NT2/D1 (cell line): ENCODE measurements at places on chromosomes 13 and 19.
A peak's percentile ranks its signal among the peaks of the same experiment; 100 is the strongest.

- DNase-seq: no peak
Observed at GRCh38 chr19:34512254-34512822, 30.8 kb downstream of the WTIP start.

DNA sequence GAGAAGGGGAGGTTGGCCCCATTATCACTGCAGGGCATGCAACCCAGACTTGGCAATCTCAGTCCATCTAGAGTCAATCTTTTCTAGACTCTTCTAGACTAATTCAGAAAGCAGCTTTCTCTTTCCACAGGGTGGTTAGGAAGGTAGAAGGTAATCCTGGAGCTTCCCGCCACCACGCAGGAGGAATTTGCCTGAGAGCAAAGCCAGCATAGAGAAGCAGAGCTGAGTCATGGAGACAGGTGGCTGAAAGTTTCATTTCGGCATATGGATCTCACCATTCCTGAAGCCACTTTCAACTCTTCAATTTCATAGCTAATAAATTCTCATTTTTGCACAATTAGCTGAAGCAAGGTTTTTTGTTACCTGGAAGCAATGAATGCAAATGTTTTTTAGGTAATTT is 29.0 kb upstream of the FFAR2 start:
- no peak for DNase-seq

DNA sequence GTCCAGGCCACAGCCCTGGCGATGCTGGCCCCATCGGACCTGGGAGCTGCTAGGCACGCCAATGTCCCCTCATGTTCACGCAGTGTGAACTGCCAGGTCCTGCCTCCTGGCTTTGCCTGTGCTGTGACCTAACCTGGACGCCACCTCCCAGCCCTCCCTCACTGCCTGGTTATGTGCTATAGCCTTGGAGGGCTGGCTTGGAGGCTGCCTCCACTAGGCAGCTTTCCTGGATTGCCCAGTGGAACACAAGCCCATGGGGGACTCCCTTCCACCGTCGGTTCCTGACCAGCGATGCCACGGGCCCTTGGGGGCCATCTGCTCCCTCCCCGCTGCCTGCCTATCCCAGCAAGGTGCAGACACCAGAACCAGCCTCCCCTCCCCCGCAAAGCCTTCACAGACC is 15.2 kb upstream of the UQCR11 start:
- DNase-seq: no peak

GRCh38 chr19:1748115-1748872 is 5.0 kb upstream of the ONECUT3 start:
- no peak for DNase-seq

DNA sequence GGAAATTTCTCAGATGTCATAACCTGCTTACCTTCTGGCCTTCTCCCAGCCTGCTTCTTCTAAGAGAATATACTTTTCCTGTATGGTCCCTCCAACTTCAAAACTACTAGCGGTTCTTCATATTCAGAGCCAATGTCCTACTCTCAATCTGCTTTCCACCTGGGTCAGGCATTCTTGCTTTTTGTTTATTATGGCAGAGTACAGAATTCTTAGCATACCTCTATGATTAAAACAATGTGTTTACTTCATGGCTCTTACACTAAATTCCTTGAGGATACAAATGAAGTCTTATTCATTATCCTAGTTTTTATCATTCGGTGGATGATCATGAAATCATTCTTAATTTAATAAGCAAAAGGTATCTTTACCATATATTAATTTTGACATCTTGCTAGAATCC is 484.2 kb upstream of the SLITRK1 start:
- DNase-seq: no peak

GRCh38 chr19:5058521-5059212 is 89.8 kb downstream of the KDM4B start:
- no peak for DNase-seq

GRCh38 chr13:37381502-37381901 is 217.1 kb downstream of the POSTN start:
- DNase-seq: no peak

DNA sequence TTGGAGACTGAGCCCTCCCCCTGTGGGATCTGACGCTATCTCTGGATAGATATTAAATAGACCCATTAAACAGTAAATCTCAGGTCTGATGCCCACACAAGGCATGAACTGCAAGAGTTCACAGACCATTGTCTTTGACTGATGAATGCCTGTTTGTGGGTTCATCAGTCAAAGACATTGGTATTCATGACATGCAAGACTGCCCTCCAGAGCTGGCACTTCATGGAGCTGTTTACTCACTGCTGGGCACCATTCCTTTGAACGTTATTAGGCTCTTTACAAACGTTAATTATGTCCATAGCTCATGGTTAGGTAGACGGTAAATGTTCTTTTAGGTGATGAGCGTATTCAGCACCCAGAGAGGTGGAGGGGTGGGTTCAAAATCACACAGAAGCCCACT is 111.8 kb upstream of the PABPC3 start:
- no peak for DNase-seq

GRCh38 chr13:92355213-92355612 is 871.4 kb upstream of the GPC6 start:
- peak; percentile 23 for DNase-seq

DNA sequence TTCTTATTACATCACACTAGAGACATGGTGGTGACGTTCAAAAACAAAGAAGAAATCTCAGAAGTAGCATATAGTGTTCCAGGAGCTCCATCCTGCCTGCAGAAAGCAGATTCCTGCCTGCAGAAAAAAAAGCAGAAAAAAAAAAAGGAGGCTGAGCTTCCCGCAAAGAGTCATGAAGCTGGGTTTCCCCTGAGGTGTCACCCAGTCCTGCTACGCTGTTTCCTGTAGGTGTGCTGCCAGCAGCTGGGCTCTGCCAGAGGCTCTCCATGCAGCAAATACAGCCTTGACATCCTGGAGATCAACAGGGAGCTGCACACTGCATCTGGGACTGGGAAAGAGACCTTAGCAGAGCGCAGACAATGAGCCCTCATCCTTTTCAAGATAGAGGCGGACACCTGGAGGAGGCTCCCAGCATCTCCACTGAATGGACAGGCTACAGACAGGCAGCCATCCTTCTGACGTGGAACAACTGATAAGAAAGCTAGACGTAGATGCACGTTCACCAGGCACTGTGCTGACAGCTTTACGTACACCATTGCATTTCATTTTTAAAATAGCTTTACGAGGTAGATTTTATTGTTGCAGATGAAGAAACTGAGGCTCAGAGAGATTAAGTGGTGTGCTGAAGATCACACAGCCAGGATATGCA is 350.9 kb downstream of the FOXO1 start:
- DNase-seq: no peak

GRCh38 chr13:91401920-91402319 is 3.5 kb downstream of the GPC5 start:
- no peak for DNase-seq

DNA sequence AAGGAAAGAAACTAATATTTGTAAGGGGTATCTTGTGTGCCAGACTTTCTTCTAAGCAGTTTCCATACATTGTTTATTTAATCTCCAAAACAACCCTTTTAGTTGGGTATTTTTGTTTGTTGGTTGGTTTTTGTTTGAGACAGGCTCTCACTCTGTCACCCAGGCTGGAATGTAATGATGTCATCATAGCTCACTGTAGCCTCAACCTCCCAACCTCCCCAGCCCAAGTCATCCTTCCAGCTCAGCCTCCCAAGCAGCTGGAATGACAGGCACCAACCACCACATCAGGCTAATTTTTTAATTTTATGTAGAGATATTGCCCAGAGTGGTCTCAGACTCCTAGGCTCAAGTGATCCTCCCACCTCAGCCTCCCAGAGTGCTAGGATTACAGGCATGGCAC is 41.2 kb upstream of the LSM14A start:
- no peak for DNase-seq

GRCh38 chr19:12932392-12933286 is 872 bp downstream of the FARSA start:
- DNase-seq: no peak

DNA sequence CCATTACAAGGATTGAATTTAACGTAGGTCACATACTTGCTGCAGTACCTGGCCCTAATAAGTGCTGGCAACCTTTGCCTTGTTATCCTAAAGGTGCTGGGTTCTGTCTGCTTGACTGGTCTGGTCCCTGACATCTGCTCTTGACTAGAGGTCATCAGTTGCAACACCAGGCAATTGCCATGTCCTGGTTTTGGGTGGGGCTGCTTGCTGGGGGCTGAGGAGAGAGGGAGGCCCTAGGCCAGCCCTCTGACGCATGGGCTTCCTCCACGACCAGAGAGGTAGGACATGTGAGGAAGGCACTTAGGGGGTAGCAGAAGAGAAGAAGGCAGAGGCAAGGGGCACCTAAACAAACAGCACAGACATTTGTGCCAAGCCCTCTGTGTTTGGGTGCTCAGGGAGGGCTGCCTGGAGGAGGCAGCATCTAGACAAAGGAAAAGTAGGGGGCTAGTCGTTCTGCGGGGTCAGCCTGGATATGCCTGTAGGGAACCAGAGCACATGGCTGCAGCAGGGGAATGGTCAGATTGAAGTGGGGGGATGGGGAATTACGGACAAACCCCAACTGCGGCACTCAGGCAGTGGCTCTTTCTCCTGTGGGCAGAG is 21.7 kb downstream of the VSTM2B start:
- DNase-seq: no peak

DNA sequence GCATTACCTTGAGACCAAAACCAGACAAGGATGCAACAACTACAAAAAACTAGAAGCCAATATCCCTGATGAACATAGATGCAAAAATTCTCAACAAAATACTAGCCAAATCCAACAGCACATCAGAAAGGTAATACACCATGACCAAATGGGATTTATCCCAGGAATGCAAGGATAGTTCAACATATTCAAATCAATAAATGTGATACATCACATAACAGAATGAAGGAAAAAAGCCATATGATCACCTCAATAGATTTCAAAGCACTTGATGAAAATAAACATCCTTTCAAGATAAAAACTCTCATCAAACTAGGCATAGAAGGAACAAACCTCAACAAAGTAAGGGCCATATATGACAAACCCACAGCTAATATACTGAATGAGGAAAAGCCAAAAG is 10.2 kb upstream of the ZNF546 start:
- no peak for DNase-seq

GRCh38 chr19:13095393-13095784 is 7.3 kb downstream of the LYL1 start:
- DNase-seq: no peak

DNA sequence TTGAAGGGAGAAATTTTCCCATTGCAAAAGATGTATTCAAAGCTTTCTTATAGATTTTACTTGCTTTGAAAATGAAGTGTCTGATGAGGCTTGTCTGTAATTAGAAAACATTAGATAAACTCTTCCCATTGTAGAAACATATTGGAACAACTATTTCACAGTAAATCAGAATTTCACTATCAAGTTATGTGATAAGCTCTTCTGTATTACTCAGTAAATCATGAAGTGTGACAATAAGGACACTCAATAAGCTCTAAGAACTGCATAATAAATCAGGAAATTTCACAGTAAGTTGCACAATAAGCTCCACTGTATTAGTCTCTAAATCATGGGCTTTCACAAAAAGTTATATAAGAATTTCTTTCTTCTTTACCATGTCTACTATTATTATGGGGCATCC is 1546.6 kb downstream of the SLITRK5 start:
- no peak for DNase-seq

GRCh38 chr19:10927730-10928562 is 493 bp downstream of the YIPF2 start:
- no peak for DNase-seq

DNA sequence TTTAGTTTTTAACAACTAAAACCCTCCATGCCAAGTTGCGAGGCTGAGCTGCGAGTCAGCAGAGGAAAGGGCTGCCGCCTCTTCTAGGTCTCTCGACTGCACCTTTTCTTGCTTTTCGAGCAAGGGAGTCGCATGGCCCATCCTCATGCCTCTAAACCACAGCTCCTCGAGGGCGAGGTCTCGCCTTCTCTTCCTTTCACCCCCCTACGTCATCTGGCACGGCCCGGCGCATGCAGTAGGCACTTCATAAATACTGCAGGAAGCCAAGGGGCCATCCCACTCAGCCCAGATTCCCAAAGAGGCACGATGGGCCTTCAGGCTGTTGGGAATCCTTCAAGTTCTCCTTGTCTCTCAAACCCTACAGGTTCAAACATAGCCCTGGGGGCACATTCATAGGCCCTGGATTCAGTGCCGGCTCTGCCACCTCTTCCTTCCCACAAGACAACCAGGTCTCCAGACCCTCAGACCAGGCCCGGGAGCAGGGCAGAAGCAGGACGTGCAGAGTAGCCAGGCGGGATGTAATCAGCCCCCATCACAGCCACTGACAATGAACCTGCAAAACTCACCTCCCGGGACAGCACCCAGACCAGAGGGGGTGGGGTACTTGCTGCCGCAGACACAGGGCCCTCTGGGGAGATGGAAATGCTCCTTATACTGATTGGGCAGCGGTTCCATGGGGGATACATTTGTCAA is 41.7 kb downstream of the GGACT start:
- no peak for DNase-seq

DNA sequence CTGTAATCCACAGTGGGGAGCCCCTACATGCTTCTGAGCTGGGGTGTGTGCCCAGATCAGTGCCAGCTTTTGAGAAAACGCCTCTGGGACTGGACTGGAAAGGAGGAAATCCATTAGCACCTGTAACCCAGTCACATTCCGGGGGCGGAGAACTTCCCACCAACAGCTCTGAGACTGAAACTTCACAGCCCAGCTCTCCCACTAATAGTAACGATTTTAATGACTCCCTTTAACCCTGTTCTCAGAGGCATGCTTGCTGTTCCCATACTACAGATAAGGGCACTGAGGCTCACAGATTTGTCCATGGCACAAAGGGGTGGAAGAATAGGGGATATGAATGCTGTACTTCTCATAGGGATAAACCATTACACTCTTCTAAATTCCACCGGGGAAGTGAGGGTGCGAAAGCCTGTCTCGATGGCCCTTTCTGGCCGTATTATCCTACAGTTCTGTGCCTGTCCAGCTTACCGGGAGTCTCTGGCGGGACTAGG is 851 bp downstream of the FBXO46 start:
- DNase-seq: no peak

DNA sequence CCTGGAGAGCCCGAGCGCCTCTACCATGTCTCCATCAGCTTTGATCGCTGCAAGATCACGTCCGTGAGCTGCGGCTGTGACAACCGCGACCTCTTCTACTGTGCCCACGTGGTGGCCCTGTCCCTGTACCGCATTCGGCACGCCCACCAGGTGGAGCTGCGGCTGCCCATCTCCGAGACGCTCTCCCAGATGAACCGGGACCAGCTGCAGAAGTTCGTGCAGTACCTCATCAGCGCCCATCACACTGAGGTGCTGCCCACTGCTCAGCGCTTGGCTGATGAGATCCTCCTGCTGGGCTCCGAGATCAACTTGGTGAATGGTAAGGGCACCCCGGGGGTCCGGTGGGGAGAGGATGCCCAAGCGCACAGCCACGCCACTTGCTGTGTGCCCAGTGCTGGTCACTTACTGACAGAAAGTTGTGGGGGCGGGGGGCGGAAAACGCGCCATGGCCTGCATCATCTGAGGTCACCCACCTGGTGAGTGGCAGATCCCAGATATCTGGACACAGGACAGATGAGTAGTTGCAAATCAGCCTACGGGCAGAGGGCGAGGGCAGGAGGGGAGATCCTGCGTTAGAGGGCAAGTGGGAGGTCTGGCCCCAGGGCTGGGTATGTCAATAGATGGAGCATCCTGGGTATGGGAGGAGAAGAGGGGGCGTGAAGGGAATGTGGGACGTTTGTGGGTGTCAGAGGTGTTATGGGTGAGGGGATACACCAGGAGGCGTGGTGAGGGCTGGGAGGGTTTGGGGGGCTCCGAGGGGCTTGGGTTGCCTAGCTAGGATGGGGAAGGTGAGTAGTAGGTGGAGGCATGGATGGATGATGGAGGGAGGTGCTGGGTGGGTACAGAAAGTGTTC is 9.8 kb downstream of the ZSWIM4 start:
- DNase-seq: no peak
